ENCODE measurements at places on chromosomes 2 and 18.

DNA sequence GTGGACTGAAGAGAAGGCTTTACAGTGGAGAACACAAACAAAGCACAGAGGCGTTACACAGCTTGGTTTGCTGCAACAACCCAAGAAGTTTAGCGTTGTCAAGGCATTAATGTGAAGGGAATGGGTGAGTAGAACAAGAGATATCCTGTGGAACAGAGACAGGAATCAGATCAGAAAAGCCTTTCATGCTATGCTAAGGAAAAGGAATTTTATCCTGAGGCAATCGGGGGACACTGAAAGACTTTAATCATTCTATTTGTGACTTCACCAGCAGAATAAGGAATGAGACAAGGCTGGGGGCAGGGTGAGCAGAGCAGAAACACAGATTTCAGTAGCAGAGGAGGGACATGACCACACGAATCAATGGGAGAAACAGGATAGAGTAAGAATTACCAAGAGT, 600.7 kb downstream of the IRS1 start:
- DNase-seq: no peak

DNA sequence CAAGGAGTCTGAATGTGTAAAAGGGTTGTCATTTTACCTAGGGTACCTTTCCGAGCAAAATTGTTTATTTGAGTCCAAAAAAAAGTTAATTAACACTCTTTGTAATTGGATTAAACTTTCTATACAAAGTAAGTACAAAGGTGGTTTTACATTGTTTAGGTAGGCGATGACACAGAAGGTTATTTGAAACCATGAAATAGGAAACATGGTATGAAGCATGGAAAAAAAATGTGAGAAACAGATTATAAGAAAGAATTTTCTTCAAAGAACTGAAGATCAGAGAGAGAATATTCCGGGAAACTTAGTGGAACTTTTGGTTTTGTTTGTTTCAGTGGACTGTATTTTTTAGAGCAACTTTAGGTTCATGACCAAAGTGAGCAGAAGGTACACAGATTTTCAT, 32.7 kb downstream of the CARF start:
- DNase-seq: no peak

DNA sequence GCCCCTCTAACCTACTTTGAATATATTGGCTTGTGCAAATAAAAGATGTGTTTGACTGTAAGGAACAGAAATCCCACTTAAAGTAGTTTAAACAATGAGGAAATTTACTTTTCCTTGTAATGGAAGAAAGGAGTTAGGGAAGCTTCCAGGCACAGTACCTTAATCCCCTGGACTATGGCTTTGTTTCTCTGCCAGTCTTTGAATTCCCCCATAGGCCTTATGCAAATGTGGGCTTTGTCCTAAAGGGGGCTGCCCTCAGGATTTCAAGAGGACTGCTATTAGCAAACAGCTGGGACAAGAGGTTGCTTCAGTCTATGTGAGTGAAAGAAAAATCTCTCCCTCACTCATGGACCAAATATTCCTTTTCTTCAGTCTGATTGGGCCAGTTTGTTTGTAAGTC, 255.1 kb upstream of the THSD7B start:
- DNase-seq: no peak

- DNase-seq: no peak
Observed at GRCh38 chr2:219418155-219419011, at the start of gene DES. Gene DES, plus strand, starts transcription at chr2:219418377. Its CDS starts 86 bp downstream, at chr2:219418463.
